ENCODE measurements at places on chromosomes 6 and 20.

GRCh38 chr6:143248359-143248758 is 187.7 kb downstream of the AIG1 start:
- DNase-seq = no peak

DNA sequence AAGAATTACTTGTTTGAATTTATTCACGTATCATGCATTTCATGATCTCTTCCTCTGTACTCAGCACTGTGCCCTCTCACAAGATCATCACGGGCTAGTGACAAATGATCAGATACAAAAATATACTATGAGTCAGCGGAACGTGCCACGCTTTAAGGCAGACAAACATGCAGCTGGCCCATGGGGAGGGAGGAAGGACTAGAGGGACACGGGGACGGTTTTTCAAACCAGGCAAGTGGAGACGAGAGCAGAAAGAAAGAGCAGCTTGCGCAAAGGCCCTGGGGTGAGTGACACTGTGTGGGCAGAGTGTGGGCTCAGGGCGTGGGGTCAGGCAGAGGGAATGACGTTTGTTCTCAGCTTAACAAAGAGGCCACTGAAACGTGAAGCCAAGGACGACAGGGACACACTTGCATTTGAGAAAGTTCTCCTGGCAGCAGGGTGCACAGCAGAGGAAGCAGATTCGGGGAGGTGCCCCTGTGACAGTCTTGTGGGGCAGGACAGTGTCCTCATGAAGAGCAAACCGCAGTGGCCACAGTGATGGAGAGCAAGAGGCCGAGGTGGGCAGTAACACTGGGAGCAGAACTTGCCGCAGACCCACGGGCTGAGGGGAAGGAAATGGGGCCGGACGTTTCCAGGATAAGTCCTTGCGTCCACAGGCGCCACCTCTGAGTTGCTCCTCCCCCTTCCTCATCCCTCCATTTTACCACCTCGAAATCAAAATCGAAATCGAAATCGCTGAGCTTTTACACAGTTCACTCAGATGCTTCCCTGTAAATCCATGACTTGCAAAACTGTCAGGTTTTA is 6.9 kb upstream of the RPS6KA2 start:
- DNase-seq = no peak

DNA sequence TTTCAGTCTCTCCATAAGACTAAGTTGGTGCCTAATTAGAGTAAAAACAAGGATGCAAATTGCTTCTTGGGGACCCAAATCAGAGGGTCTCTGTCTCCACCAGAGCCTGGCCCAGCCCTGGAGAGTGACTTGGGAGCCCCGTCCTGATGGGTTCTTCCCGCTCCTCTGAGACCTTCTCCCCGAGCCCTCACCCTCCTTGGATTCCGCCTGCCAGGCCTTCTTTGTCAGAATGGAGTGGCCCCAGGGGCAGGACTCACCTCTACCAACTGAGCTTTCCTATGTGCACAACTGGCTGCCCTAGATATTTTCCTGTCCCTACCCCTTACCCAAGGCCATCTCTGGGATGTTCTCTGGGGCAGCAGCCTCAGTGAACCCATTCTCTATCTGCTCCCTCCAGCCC is 9.7 kb downstream of the SYNDIG1 start:
- DNase-seq = no peak

GRCh38 chr20:52943185-52943841 is 28.8 kb upstream of the TSHZ2 start:
- no peak for DNase-seq

- no peak for DNase-seq
Measured at GRCh38 chr6:15096894-15097837, 148.7 kb upstream of the JARID2 start.

DNA sequence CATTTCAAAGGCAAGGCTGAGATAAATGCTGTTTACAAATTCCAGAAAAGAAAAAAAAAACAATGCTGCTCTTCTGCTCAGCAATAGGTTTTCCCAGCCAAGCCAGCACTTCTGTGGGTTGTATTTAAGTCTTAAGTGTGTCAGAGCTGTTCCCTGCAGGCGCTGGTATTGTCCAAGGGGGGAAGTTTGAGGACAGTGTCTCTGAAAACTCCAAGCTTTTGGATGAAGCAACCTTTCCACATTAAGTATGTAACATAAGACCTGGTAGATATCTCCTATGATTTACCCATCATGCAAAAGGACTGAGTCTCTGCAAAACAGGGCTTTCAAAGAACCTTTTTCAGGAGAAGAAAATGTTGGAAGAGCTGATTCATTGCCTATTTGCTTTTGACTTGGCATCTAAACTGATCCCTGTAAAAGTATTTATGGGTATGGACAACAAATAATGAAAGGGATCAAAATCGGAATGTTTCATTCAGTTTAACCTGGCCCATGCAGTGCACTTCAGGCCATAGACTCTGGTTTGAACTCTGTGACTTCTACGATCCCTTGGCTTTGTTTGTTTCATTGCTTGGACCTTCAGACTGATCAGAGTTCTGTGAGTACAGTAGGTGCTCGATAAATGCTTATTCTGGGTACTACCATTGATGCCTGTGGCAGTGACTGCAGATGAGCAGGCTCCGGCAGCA is 16.1 kb upstream of the PLG start:
- no peak for DNase-seq

- DNase-seq = no peak
Measured at GRCh38 chr6:37531437-37532036, 31.8 kb upstream of the CCDC167 start.

- no peak for DNase-seq
Measured at GRCh38 chr20:9516234-9516871, 2.0 kb downstream of the LAMP5 start.

GRCh38 chr20:50371878-50372769 is 138.1 kb upstream of the PTPN1 start:
- no peak for DNase-seq

- no peak for DNase-seq
Measured at GRCh38 chr20:54661880-54662465, 186.6 kb downstream of the DOK5 start.

GRCh38 chr6:84663866-84664265 is 100.5 kb downstream of the TBX18 start:
- DNase-seq = no peak

DNA sequence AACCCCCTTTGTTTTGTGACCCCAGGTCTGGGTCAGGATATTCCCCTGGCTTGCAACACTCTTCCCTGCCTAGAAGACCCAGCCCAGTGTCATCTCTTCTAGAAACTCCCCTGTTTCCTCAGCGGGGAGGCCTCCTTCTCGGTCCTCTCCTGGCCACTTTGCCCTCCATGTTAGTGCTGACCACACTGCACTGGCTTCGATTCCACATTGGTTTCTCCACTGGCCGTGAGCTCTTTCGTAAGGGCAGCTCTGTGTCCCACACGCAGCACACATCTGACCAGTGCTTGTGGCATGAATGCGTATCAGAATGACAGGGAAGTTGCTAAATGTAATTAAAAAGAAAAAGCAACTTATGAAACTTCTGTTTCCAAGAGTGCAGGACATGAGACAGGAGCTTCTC is 49.4 kb upstream of the FNDC1 start:
- DNase-seq = no peak

DNA sequence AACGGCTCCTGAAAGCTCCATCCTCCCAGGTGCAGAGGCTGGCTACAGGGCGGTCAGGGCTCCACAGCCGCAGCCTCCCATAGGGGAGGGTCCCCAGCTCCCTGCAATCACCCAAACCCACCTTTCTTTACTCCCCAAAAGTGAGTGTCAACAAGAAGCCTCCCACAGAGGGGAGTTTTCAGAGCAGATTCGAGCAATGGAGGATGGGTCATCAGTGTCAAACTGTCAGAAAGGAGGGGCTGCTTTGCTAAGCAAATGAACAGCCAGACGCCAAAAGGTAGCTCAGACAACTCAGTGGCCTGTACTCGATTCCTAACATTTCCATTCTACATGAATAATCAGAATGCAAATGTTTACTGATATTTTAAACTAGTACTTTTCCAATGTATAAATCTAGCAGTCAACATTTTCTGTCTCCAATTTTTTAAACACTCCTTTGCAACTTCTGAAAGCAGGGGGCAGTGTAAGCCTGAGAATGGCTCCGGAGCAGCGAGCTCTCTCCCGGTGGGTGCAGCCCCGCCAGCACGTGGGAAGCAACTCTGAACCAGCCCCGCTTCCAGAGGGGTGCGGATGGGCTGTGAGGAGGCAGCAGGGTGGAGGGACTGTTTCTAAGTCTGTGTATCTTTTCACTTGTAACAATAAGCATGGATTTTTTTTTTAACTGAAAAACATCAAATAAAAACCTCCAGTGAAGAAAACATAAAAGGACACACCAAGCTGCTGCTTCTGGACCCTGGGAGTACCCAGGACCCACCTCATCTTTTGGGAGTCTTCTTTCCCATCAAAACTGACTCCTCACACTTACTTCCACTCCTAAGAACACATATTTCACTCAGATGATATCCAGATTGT is 54.9 kb downstream of the TAF4 start:
- DNase-seq = peak; percentile 29

DNA sequence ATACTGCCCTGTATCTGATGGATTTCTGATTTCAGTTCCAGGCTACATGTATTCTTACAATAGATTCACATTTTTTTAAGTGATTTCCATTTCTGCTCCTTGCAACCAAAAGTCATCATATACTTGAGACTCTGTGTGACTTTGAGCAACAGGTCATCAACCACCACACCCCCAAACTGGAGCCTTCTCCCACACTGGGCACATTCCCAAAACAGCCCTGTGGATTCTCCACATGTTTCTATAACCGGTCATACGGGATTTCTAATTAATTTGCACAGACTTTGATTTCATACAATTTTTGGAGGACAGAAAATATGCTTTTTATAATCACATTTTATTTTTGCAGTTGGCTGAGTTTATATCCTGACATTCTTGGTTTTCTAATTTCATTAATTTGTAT is 317.2 kb upstream of the ID4 start:
- no peak for DNase-seq

- no peak for DNase-seq
Measured at GRCh38 chr6:145738265-145738664, 2.9 kb upstream of the EPM2A start.

GRCh38 chr6:151310852-151311767 is 71.3 kb downstream of the AKAP12 start:
- no peak for DNase-seq

DNA sequence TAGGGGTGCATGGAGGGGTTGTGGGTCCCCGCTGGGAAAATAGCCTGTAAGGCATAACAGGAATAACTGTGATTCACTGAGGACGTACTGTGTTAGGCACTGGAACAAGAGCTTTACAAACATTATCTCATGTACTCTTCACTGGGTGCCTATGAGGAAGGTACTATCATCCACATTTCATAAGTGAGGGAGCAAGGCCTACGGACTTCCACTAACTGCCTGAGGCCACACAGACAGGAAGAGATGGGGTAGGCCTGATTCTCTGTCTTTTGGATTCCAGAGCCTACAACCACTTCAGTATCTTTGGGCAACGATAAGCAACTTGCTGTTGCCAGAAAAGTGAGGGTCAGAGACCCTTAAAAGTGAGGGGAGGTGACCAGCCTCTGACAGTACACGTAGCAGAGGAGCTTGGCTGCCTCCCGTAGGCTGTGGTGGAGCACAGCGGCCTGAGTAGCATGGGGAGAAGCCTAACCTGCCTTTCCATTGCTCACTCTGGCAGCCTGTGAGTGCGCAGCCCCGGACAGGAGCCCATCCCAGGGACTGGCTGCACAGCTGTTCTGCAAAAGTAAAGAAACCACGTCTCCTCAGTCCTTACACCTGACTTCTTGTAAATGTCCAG is 30.4 kb downstream of the PSMB1 start:
- no peak for DNase-seq

DNA sequence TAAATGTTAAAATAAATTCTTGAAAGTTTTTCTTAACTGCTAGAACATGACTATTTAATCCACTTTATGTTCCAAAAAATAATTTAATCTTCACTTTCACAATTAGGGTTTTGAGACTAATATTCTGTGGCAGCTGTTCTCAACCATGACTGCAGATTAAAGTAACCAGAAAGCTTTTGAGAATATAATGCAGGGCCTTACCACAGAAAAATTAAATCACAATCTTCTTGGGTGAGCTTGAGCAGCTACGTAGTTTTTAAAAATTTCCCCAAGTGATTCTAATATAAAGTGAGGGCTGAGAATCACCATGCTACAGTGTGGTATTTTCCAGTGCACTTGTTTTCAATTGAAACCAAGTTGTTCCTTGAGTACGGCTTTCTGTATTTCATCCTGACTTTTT is 196.6 kb upstream of the PTCHD4 start:
- DNase-seq = no peak

GRCh38 chr6:150596439-150596838 is 3.2 kb upstream of the PLEKHG1 start:
- no peak for DNase-seq

GRCh38 chr6:159254186-159254585 is 85.0 kb downstream of the FNDC1 start:
- peak; percentile 85 for DNase-seq

GRCh38 chr6:167796192-167796981 is 30.3 kb upstream of the AFDN start:
- no peak for DNase-seq

- DNase-seq = no peak
Measured at GRCh38 chr6:101936516-101936915, 543.0 kb downstream of the GRIK2 start.

DNA sequence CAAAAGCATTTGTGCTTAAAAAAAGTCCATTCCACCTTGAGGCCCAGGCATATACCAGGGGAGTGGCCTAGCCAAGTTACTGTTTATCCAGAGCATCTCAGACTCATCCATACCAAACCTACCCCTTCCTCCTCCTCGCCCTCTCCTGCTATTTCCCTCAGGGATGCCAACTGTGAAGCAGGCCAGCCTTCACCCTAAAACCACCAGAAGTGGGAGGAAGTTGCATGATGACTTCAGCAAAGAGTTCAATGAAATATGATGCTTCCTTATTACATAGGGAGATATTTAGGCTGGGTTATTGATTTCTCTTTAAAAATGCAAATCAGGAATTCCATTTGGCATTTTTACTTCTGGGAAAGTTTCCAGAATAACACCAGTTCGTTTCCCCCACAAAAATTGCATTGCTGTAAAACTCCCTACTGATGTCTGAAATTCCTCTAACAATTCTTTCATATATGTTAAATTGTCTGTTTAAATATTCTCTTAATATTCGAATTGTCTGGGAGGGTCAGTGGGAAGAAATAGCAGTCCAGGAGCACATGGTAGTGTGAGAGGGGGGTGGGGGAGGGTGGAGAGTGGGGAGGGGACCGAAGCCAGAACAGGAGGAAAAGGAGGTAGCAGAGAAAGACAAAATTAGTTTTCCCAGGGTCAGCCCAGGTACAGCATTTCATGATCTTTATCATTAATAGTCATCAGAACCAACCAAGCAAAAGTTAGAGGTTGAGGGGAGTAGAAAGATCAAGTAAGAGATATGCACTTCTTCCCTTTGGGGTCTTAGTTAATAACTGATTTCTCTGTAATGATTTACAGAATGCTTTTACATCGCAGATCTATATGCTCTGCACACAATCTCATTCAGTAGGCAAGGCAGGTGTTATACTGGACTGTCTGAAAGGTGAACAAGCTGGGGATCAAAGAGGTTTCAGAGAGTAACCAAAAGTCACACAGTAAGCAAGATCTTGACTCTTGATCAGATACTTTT is 1.7 kb upstream of the TCP11 start:
- DNase-seq = no peak

Data from GM04504 (cell line).